ENCODE measurements at places on chromosomes 5 and 9.

DNA sequence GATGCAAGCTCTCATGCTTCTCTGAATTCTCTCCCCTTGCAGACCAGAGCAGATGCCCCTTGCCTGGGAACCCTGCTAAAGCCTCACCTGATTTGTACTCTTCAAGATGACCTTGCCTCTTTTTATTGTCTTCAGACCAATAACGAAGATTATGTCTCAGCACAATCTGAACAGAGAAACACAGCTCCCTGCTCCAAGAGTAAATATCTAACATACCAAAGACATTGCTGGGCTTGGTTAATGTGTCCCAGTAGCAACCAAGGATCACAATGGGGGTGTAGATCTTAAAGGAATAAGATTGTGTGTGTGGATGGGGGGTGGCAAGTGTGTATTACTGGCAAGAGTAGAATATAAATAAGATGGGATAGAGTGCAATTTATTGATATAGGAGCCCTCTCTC is 67.6 kb upstream of the LHFPL2 start:
- DNase-seq = no peak

- DNase-seq = peak; percentile 24
These were observed 2.7 kb downstream of the GCNT4 start for GRCh38 chr5:75049456-75050351.

DNA sequence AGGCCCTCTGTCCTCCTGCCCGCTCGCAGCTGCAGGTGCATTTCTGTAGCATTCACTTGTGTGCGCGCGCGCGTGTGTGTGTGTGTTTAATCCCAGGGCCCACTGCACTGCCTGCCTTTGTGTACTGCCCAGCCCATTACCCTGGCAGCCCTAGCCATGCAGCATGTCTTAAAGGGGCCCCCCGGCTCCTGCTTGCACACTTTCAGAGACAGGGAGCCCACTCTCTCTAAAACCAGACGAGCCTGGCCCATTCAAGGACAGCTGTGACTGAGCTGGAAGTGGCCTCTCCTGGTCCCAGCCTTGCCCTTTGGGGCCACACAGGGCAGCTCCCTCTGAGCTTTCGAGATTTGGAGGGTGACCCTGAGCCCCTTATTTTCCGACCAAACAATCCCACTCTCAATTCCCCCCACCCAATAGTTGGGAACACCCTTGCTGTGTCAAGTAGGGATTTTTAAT is 98.9 kb downstream of the DAB2IP start:
- DNase-seq = no peak

GRCh38 chr5:54860321-54860720 is 125.1 kb downstream of the ESM1 start:
- DNase-seq = no peak

- DNase-seq = no peak
These were observed 593 bp downstream of the GM2A start for GRCh38 chr5:151253605-151253950.

DNA sequence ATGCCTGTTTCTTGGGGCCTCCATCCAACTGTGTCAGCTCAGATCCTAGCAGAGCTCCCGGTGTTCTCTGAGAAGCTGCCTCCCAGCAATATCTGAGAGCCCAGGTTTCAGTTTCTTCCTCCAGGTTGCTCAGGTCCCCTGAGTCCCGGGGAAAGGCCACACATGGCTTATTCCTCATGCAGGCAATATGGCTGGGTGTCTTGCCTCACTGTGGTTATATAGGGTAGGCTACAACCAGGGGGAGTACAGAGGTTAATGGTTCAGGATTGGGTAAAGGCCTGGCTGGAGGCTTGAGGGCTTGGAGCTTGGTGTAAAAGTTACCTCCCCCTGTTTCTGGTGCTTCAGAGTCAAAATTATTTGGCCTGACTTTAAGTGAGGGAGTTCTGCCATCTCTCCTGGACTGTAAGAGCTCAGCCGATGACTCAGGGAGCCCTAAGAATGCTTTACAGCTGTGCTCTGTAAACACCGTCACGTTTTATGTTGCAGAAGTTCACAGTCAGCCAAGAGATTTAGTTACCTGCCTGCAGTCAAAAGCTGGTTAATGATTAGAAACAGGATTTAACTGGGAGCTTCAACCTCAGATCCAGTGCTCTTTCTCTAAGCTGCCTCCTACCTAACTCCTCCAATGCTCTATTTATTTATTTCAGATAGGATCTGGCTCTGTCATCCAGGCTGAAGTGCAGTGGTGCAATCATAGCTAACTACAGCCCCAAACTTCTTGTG is 24.3 kb upstream of the UBAP2 start:
- no peak for DNase-seq

DNA sequence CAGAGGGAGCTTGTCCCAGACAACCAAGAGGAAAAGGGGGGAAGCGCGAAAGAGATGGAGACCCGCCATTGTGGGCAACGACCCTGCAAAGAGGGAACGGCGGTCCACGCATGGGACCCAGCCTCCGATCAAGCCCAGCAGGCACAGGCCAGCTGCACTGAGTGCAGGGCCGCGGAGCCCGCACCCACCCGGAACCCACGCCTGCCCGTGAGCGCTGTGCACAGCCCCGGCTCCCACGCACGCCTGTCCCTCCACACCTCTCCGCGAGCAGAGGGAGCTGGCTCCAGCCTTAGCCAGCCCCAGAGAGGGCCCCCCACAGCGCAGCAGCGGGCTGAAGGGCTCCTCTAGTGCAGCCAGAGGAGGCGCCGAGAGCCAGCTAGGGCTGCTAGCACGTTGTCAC is 416.5 kb downstream of the DMRTA1 start:
- no peak for DNase-seq

DNA sequence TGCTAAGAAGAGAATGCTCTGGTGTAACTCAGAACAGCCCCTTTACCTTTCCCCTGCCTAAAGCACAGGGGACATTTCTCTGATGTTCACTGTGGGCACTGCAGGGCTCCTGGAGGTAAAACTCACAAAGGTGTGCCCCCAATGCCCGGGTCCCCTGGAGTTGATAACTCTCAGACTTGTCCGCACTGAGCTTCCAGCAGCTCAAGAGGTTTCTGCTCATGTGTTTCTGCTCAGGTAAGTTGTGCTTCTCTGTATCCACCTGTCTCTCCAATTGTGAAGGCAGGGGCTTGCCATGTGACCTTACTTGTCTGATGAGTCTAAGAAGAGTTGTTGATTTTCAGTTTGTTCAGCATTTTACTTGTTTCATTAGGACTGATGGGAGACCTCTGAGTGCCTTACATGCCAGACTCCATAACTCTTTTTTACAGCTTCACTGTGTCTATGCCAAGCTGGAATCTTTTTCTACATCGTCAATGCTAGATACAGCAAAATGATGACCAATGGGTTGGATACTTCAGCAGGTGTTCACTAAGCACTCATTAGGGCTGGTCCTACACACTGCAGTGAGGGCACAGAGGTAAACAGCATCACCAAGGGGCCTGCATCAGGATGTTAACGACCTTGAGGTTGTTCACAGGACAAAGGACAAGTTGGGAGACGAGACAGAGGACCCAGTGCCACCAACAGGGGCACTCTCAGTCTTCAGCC is 56.4 kb downstream of the MRPL36 start:
- DNase-seq = no peak

DNA sequence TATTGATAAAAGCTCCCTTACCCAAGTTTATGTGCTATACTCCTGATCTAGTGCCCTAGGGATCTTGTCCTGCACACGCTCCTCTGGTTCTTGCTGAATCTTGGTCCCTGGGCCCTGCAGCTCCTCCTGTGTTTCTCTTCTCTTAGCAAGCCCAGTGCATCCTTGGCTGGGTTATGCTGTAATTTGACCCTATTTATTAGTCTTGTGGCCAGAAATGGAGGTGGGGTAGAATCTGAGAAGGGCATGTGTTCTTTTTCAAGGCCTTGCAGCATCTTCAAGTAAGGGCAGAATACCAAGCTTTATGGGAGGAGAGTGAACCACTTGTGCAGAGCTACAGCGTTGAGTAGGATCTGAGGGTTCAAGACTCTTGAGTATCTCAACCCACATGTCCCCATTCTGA is 366.8 kb downstream of the FAM170A start:
- no peak for DNase-seq

GRCh38 chr9:89457376-89457855 is 40.5 kb downstream of the SEMA4D start:
- no peak for DNase-seq

- no peak for DNase-seq
These were observed 93.3 kb downstream of the SLF1 start for GRCh38 chr5:94711785-94712184.

GRCh38 chr5:36442796-36443195 is 141.1 kb upstream of the RANBP3L start:
- no peak for DNase-seq

- no peak for DNase-seq
These were observed 150.2 kb upstream of the PAPPA start for GRCh38 chr9:116003397-116003796.

DNA sequence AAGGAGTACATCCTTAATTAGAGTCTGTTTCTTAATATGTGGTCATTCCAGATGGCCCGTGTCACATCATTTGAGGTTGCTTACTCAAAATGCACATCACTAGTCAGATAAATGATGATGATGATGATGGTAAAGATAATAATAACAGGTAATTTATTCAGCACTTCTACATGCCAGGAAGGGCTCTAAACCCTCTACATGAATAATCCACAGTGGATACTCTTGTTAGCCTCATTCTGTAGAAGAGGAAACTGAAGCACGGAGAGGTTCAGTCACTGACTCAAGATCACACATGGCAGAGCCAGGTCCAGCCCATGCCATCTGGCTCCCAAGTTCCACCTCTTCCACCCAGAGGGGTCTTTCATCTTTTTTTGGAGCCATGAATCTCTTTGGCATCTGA is 11.7 kb downstream of the SH3PXD2B start:
- no peak for DNase-seq

GRCh38 chr5:166962461-166962860 is 1329.0 kb upstream of the WWC1 start:
- DNase-seq = no peak

- peak; percentile 98 for DNase-seq
These were observed 103.8 kb upstream of the LIFR start for GRCh38 chr5:38660194-38660668.

DNA sequence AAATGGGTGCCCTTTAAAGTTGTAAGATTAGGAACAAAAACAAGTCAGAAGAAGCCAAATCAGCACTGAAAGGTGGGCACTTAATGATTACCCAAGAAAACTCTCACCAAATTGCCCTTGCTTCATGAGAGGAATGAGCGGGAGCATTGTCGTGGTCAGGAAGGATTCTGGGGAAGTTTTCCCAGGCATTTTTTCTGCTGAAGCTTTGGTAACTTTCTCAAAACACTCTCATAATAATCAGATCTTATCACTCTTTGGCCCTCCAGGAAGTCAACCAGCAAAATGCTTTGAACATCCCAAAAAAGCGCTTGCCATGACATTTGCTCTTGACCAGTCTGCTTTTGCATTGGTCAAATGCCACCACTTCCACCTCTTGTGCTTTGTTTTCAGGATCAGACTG is 10.4 kb upstream of the PCDHGC3 start:
- DNase-seq = no peak

DNA sequence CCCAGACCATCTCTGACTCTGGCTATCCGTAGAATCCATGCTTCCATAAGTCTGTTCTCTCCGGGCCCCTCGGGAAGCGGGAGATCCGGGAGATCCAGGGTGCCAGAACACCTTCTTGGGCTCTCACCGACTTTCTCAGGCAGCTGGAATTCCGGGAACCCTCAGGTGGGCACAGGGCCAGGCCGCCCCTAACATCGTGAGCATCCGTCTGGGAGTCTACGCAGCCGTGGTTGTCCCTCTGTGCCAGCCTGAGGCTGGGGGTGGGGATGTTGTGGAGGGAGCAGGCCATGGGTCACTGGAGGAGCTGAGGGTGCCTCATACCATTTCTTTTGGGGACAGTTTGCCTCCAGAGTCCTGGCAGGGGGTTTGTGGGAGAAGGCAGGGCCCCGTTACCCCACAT is 92.3 kb upstream of the COL5A1 start:
- no peak for DNase-seq

- DNase-seq = no peak
These were observed 135.8 kb downstream of the ROR2 start for GRCh38 chr9:91814201-91814600.

DNA sequence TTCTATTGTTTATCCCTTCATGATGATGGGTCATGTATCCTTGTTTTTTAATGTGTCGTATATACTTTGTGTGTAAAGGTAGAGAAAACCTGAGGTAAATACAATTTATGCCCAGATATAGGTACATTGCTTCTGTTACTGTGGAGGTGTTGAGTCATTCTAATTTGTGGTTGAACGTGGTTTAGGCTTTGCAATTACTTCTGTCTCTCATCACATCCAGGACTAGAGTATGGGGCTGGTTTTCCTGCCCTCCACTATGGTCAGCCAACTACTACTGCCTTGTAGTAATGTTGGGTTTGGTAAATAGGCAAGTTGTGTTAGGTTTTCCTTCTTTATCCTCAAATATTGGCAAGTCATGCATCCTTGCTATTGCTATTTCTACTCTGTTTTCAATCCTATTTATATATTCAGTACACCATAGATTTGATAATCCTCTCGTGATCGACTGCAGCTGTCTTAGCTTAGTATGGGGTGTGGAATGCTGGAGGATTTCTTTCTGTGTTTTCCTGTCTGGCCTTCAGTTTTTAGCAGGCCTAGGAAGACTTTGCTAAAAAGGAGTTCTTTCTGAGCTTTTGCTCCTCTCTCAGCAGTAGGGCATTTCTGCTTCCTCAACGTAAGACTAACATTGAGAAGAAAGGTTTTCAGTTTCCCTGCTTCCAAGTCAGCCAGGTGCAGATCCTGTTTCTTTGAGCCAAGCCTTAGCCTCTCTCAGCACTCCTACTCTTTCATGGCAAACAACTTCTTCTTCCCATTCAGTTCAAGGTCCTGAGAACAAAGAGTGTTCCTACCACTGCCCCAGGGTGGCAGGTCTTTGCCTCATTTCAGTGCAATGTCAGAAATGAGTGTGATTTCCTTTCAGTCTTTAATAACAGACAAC is 844.4 kb upstream of the CDH18 start:
- no peak for DNase-seq

DNA sequence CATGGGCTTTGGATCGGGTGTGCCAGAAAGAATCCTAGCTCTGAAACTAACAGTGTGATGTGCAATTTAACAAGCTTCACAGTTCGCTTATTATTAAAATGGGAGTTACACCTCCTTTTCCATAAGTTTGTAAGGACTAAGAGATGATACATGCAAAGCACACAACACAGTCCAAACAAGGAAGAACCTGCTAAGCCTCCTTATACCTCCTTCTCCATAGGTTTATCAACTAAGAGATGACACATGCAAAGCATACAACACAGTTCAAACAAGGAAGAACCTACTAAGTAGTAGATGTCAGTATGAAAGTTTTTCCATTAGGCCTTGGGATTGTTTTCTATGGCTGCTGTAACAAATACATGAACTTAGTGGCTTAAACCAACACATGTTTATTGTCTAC is 215.9 kb downstream of the DCP2 start:
- DNase-seq = no peak

GRCh38 chr5:82885627-82886389 is 191.4 kb downstream of the TMEM167A start:
- DNase-seq = no peak

Measured in NCI-H1436 treated with DMSO at 0.1 percent for 48 hours (cell line).